ENCODE measurements at places on chromosomes 5 and 9.

- no peak for DNase-seq
Measured at GRCh38 chr9:82170866-82171265, 182.3 kb downstream of the SPATA31D1 start.

DNA sequence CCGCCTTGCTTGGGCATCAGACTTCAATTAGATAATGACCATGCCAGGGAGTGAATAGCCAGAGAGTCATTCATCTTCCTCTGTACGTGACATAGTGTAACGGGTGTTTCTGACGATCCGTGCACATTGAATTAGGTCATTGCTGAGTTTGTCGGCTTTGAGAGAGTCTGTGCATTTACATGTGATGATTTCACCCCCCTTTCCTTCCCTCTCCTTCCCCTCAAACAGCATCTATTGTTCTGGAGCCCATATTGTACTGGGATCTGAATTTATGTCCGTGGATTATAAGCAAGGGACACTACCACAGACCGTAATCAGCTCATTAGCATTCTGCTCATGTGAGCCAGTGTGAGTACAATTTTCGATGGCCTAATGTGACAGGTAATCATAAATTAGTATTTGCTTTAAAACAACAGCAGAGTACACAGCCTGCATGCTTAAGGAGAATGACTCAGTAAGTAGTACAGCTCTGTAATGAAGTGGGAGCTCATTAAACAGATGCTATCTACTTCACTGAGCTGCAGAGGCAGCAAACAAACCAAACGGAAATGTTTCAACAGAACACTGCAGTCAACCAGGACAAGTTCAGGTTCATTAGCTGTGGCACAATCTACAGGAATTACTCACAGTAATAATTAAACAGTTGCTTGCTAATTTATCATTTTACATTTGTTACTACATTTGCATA lies 302.1 kb downstream of the CSNK1G3 start:
- no peak for DNase-seq

- DNase-seq: no peak
Measured at GRCh38 chr9:88733651-88734421, 198.9 kb downstream of the NXNL2 start.

- DNase-seq: no peak
Measured at GRCh38 chr5:112143690-112144089, 275.4 kb downstream of the EPB41L4A start.

DNA sequence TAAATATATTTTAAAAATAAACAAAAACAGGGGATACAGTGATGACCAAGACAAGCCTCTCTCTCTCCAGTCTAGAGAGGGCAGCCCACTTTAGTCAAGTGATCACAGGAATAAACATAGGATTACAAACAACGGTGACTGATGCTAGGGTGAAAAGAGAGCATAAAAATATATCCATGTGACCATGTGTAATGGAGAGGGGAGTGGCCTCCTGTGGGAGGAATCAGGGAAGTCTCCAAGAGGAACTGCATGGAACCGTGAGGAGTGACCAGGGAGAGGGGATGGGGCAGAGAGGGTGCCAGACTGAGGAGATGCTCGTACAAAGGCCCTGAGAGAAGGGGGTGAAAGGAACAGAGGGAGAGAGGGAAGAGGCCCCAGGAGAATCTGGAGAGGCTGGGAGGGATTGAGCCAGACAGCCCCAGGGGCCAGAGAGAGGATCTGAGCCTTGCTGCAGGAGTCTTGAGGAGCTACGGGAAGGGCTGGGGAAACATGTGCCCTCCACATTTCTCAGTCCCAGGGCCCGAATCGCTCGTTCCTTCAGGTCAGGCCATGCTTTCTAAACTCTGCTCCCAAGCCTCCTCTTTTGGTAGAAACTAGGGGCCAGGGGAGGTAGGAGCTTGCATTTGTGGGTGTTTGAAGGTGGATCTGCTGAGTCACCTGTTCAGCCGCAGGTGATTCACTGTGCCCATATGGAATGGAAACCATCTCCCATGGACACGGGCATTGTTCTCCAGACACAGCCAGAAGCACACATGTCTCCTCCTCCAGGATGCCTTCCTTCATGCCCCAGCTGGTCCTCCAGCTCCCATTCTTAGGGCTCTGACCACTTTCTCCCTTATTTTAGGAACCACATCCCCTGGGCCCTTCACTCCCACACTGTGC lies 63.8 kb downstream of the PAX5 start:
- no peak for DNase-seq

- DNase-seq: no peak
Measured at GRCh38 chr5:65863747-65864146, 62.6 kb upstream of the ERBIN start.

Measured in hematopoietic multipotent progenitor cell (in vitro differentiated cells).